Epithelial cell of prostate (primary cell): ENCODE measurements at places on chromosomes 2 and 18.

- peak; percentile 43 for DNase-seq
Observed at GRCh38 chr2:163659224-163659623, 76.6 kb downstream of the FIGN start.

- no peak for DNase-seq
Observed at GRCh38 chr2:66836851-66837250, 401.9 kb downstream of the MEIS1 start.

GRCh38 chr2:240465765-240466578 lies 30.5 kb downstream of the GPC1 start:
- DNase-seq, result no peak

DNA sequence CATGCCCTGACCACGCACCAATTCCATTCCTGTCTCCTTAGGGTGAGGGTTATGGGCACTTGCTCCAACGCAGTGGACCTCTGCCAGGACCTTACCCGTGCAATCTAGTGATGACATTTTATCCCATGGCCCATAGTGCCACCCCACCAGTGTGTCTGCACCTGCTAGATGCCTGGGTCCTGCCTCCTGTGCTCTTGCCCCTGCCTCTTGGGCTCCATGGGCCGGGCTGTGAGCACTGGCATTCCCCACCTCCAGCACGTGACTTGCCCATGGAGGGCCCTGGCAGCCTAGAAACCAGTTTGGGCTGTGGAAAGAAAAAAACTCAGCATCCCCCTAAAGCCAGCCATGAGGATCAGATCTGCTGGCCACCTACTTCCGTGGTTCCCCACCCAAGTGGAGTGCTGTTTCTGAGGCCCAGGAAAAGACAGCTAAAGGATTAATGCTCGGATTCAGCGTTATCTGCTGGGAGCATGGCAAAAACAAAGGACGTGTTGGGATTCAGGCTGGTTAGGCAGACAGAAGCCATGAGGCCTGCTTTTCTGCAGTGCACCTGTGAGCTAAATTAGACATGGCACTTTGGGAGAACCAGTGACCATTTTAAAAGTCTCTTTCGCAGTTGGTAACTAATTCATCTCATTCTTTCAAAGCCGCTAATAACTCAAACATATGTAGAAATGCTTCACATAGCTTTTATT lies 129.2 kb downstream of the ALPK2 start:
- DNase-seq, result no peak

DNA sequence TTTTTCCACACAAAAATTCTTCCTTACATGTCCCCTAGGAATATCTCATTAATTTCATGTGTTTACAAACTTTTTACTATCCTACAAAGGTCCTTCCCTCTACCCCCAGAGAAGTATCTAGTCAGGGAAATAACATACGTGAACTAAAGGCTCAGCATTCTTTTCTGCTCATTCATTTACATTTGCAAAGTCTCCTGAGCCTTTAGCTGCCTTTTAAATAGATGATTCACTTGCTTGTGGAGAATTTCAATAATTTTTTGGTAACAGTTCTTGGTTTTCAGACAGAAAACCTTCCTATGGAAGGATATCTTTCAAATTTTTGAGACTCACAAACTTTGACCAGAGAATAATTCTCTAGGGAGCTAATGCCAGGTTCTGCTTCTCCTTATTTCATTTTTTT lies 81.5 kb upstream of the RMDN2 start:
- no peak for DNase-seq

DNA sequence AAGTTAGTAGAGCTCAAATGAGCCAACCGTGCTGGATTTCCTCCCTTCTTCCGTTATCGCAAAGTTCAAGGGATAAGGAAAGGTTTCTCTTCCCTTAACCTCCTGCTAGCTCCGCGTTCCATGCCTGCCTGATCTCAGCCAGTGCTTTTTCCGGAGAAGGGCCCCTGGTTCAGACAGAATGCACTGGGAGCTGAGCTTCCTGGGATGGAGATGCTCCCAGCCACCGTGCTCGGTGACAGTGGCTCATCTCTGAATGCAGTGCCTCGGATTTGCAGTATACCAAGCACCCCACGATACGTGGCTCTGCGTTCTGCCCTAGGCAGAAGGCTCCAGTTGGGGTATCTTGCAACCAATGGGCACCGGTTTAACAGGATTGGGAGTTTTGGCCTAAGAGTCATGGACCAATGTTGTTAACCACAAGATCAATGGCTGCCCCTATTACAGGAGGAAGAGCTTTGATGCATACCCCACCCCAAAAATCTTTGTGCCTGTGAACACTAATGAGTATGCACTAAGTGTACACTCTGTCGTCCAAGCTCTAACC lies 876 bp downstream of the CNTNAP5 start:
- DNase-seq, result no peak

DNA sequence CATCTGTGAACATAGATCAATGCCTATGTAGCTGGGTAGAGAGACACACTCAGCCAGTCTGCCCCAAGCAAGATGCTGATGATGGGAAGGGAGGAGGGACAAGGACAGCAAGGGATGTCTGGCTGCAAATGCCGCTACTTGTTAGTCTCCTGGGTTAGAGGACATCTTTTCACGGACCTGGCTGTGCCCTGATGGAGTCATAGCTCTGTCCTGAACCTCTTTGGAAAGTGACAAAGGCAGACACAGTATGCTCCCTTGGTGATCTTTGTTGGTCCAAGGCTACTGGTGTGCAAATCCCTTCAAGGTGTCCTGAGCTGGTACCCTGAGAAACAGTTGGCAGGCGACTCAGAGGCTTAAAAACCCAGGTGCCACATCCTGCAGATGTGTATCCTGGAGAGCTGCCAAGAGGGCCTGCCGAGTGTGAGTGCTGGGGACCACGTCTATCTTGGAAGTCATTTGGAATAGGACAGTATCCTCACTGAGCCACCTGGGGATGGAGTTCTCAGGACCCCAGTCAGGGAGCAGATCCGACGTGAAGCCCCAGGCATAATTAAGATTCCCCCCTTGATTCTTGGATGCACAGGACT lies 10.8 kb downstream of the FOSL2 start:
- no peak for DNase-seq

GRCh38 chr2:33264766-33265165 lies 211.7 kb upstream of the RASGRP3 start:
- DNase-seq, result no peak

DNA sequence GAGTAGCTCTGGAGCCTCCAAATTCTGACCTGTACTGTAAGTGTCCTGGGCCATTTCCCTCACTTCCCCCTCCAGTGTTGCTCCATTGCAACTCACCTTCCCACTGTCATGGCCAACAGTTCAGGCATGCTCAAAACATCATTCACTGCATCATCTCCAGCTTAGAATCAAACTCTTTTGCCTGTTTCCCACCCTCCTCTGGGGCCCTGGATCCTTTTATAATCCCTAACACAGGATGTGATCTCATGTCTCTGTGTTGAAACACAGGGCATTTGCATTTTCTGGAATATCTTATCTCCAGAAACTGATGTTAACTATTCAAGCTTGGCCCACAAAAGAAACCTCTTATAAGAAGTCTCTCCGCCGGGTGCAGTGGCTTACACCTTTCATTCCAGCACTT lies 3.0 kb downstream of the DPP4 start:
- DNase-seq, result no peak

- no peak for DNase-seq
Observed at GRCh38 chr2:103152556-103152955, 390.7 kb downstream of the TMEM182 start.

- no peak for DNase-seq
Observed at GRCh38 chr2:7060156-7060555, 142.9 kb downstream of the RNF144A start.

DNA sequence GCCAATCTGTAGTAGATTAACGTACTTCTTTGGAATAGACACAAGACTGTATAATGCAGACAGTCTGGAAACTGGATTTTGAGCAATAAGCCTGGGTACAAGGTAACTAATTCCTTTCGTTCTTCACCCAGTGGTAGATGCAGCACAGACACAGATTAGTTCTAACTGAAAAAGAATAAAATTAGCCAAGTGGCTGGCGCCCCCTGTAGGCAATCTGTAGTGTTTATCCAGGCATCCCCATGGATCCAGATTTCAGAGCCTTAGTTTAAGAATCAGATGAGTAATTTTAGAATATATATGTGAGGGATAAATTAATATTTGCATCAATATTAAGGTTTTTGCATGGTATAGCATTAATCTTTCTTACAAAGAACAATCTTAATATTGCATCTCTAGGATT lies 563.9 kb downstream of the DCC start:
- DNase-seq, result no peak

GRCh38 chr2:36307441-36307840 lies 48.1 kb upstream of the CRIM1 start:
- no peak for DNase-seq

- DNase-seq, result peak; percentile 65
Observed at GRCh38 chr2:73979686-73980085, 5.0 kb upstream of the TET3 start.

DNA sequence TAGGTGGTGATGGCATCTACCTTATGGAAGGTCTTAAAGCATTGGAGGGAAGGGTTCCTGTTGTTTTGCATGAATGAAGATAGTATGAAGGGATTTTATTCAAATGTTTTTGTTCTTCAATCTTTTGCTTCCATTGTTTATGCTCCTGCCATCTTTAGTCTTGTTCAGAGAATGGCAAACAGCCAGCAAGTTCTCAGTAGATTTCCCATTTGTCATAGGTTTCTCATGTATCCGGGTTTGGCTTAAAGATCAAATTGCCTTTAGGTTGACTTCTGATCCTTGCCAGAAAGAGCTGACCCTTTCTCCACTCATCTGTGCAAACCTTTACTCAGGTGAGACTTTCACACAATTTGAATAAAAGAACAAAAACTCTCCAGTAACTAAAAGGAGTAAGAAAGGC lies 44.2 kb upstream of the STAT4 start:
- no peak for DNase-seq

- DNase-seq, result no peak
Observed at GRCh38 chr2:213766465-213766901, 482.2 kb downstream of the SPAG16 start.

DNA sequence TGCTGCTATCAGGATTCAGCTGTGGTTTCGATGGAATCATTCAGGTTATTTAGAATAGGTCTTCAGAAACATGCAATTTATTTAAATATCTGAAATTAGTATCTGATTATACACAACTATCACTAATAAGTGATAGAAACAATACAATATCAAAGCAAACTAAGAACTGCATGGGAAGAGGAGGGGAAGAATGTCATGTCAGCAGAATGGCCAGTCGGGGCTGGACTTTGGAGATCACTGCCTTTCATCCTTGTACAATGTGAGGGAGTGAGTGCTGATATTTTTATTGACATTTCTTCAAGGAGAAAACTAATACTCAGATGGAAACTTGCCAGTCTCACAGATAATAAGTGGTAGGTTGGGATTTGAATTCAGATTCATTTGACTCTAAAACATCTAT lies 224.0 kb upstream of the LINC00305 start:
- DNase-seq, result no peak

GRCh38 chr2:197560146-197560665 lies 44.3 kb downstream of the MOB4 start:
- DNase-seq, result no peak

DNA sequence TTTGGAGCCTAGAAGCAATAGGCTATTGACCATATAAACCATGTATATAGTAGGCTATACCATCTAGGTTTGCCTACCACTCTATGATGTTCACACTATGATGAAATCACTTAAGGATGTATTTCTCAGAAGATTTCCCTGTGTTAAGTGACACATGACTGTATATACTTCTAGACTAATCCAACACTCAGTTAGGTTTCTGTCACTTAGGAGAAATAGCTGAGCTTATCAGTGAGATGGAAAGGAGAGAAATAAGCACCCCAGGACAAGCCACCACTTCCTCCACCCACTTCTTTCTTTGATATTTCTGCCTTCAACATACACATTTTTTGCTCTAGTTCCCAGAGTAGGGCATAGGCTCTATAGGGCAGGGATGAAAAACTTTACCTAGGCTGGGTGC lies 7.8 kb downstream of the PECR start:
- DNase-seq, result no peak

DNA sequence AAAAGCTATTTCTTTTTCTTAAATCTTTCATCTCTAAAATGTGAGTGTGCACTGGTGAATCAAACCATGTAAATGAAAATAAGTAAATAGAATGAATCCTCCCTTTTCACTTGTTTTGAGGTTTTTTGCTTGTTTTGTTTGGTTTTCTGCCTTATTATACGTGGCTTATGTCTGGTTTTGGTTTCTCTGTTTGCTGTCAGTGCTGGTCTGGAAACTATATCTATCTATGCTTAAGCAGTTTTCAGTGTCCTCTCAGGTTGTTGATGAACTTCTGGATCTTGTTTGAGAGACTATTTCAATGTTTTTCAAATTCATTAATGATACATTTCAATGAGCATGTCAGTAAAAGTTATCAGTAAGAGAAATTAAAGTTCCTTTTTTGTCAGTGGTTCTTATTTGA lies 48.1 kb upstream of the TNFRSF11A start:
- no peak for DNase-seq

- no peak for DNase-seq
Observed at GRCh38 chr18:24065906-24066305, 51.4 kb downstream of the TTC39C start.

GRCh38 chr18:8942021-8942908 lies 160.2 kb upstream of the NDUFV2 start:
- no peak for DNase-seq

- no peak for DNase-seq
Observed at GRCh38 chr18:9404565-9405060, 70.0 kb downstream of the TWSG1 start.

DNA sequence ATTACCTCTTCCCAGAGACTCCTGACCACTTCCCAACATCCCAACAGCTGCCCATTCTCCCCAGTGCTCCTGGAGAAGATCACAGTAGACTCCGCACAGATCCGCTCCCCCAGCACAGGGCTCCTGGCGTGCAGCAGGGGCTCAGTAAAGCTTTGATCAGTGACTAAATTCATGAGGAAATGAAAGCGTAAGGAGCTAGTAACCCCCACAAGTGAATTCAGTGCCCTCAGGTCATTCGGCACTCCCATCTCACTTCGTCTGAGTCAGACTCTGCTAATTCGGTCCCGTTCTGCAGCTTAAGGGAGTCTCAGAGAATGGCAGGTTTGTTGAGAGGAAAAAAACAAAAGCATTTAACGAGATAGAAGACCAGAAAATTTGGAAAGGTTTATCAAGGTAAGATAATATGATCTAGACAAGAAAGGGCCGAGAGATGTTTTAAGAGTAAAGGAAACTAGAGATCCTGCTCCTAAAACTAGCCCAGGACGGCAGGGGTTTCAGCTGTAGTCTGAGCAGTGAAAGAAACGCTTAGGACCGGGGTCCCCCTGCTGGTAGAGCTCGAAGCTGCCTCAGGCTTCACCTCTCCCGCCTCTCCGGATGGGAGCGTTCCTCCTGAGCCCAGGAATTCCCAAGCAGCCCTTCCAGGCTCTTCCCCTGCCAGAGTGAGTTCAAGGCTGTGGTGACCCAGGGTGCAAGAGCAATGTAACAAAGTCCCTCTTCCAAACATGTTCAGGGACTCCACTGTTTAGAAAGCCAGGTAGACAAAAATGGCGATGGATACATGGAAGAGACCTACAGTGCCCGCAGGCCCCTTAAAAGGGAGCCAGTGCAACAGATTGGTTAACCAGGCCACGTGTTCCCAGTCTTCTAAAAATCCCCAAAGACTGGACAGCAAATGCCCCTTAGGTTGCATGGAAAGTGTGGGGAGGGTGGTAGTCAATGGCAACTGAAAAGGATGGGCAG lies 127.3 kb downstream of the DNER start:
- DNase-seq, result peak; percentile 60

- DNase-seq, result peak; percentile 10
Observed at GRCh38 chr2:180761224-180761623, 219.2 kb upstream of the UBE2E3 start.
